NCI-H1105 treated with DMSO at 0.1 percent for 48 hours (cell line): ENCODE measurements at places on chromosomes 3 and 15.
A peak's percentile ranks its signal among the peaks of the same experiment; 100 is the strongest.

- no peak for DNase-seq
These were observed 33.6 kb downstream of the MECOM start for GRCh38 chr3:169629895-169630294.

- no peak for DNase-seq
These were observed 16.9 kb downstream of the AMOTL2 start for GRCh38 chr3:134357261-134357913.

- no peak for DNase-seq
These were observed 96.7 kb downstream of the TP63 start for GRCh38 chr3:189727898-189728297.

DNA sequence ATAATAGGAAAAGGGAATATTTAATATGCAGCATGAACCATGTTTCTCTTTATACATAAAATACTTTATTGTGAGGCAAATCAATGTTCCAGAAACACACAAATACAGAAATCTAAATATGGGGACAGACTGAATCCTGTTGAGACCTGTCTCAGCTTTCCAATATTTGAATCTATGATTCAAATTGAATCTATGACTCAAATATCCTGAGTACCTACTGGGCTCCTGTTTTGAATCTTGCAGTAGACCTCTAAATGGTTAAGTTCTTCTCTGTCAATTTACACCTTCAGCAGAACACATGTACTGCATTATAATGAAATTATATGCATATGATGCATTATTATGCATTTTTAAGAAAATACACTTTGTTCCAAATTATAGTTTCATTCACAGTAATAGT lies 143.2 kb upstream of the PLXND1 start:
- DNase-seq = no peak

DNA sequence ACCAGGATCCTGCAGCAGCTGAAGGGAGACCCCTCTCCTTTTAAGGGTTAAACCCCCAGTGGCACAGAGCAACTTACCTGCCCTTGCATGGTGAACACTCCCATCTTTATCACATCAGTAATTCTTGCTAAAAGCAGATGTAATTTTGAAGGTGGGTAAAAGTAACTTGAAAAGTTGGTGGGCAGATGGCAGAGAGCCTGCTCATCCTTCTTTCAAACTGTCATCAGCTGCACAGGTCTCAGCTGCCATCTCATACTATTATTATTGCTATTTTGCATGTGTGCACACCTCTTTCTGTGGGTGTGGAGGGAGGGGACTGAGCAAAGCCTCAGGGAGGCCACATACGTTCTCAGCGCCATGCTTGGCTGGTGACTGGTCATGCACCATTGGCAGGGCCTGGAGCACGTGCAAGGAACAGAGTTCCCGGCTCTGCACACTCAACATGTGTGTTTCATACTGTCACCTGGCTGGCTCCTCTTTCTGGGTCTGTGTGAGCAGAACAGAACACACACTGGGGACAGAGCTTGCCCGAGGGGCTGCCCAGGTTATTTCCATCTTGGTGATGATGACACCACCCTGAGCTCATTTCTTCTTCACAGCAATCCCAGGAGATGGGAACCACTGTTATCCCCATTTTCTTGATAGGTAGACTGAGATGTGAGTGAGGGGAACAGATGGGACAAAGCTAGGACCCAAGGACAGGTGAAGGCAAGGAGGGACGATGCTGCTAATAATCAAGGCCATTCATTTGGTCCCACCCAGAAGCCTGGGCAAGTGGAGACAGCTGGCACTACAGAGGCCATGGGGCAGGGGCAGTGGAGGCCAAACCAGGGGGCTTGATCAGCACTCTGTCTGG lies 95.8 kb upstream of the KLF13 start:
- no peak for DNase-seq

- no peak for DNase-seq
These were observed 213.8 kb downstream of the THSD4 start for GRCh38 chr15:71329041-71329440.

DNA sequence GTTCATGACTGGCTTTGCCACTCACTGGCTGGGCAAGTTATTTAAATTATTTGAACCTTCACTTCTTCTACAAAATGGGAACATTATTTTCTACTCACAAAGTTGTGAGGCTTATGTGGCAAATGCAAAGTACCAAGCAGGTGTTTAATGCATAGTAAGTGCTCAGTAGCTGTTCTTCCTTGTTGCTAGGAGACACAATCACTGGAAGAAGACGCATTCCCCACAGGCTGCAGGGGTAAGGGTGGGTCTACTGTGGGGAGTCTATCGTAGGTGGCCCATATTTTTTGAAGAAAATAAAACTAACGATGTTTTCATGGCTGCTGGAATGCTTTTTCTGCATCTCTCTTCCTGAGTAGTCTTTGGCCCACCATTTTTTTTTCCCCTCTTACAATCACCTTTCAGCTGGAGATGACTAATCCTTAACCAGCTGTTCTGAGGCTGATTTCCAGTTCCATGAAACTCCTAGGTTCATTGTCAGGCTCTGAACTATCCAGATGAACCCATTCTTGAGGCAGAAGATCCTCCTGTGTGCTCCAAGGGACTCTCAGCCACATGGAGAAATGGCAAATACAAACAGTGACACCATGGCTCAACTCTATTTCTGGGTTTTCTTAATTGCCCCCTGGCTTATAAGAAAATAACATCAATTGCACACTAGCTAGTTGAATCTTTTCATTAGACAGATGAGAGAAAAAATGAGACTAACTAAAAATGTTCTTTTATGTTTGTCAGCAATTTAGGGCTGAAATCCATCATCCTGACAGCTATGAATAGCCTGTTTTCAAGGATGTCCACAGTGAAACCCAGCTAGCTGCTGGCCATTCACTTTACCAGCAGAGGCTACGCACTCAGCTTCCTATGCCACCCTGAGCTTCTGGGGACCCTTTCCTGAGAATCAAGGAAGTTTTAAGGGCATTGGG lies 108.3 kb upstream of the ETV5 start:
- peak; percentile 14 for DNase-seq

- DNase-seq = no peak
These were observed 28.6 kb upstream of the SERPINI2 start for GRCh38 chr3:167502401-167502800.

DNA sequence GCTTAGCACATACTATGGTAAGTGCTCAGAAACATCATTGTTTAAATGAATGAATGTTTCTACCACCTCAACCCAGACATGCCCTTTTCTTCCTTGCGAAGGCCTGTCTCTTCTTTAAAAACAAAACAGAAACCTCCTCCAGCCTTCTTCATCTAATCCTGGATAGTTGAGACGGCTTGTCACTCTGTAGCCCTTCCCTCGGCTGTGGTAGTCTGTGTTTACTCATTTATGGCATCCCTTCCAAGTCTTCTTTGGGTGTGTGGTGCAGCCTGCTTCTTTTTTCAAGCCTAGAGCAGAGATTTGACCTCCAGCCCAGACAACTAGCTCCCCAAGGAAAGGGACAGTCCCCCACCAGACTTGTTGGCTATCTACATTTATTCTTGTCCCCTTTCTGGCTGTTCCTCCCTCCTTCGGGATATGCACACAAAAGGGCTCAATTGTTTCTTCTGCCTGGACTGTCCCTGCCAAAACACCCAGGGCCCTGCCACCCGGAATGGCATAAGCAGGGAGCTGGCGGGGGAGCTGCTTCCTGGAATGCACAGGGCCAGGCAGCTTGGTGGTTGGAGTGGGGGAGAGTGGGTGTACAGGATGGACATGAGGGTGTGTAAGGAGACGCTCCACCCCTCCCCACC lies 67.8 kb downstream of the ITGA11 start:
- no peak for DNase-seq

DNA sequence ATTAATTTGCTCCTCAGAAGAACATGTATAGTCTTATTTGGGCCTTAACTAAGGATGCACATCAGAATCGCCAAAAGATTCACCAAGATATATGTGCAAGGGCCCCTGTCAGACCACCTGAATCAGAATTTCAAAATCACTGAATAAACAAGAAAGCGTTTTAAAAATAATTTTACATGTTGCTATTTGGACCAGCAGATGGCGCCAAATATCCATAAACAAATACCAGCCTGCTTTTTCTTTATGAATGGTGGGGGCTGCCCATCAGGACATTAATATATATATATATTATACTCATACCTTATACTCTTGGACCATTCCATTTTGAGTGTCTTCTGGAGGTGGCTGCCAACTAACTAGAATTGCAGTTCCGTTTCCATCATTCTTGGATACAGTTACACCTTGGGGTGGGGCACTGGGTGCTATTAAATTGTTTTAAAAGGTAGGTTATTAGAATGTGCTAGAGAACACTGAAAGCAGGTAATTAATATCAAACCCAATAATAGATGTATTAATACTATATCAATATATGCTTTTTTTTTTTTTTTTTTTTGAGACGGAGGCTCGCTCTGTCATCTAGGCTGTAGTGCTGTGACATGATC lies 1108.3 kb downstream of the ROBO1 start:
- DNase-seq = peak; percentile 21

GRCh38 chr3:35422836-35423601 lies 216.3 kb upstream of the ARPP21 start:
- DNase-seq = no peak

- DNase-seq = no peak
These were observed 275.6 kb downstream of the XXYLT1 start for GRCh38 chr3:194995334-194995733.

GRCh38 chr15:34336231-34336990 lies 1.2 kb downstream of the SLC12A6 start:
- no peak for DNase-seq
